Omental fat pad (tissue), 4 donors: ENCODE measurements at places on chromosomes 5 and 9. TPM values are rescaled to one million over a fixed set of nuclear protein-coding genes. Genes with fewer than 3 reads are reported as not detected.

The SPARC gene
- 588 TPM for total RNA-seq

The GAS1 gene
- total RNA-seq = 87.2 TPM

- DNase-seq = no peak
Observed at GRCh38 chr5:34535433-34535832, 120.7 kb upstream of the RAI14 start.

The NPR3 gene
- total RNA-seq = 7.6 TPM

DNA sequence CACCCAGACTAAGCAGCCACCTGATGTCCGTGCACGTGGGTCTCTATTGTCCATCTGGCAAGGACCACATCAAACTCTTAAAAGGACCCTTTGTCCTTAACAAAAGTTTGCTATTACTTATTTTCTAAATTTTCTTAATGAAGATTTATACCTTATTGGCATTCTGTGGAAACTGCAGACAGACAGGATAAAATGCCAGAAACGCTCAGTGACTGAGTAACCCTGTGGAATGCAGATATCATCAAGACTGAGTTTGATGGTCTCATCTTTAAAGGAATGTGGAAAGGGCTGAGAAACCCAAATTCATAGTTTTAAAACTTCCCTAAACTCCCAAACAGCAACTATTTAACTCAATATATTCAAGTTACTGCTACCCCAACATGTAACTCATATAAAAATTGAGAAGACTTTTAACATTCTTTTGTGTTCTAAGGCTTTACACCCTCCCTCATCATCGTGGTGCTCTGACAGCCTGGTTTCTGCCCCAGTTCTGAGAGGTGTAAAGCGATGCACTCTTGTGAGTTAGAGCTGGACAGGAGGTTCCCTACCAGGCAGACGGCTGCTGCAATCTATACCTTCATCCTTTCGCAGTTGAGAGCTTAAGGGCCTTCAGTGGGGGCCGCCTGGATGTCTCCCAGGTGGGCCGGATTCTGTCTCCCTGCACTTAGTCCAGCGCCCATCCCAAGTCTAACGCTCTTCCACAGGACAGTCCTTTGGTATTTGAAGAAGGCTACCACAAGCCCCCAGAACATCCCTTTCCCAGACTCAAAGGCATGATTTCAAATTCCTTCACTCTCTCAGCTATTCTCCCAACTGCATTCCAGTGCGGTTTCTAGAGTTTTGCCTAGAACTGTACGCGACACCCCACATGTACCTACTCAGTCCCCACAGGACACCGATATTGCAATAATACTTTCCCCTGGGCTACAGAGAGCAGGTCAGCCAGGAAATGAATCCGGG lies 68.9 kb downstream of the DAP start:
- no peak for DNase-seq
